AML-193 (cell line): ENCODE measurements at places on chromosomes 11 and 22.

GRCh38 chr11:42315846-42316245 is 856.4 kb upstream of the LRRC4C start:
- no peak for DNase-seq

DNA sequence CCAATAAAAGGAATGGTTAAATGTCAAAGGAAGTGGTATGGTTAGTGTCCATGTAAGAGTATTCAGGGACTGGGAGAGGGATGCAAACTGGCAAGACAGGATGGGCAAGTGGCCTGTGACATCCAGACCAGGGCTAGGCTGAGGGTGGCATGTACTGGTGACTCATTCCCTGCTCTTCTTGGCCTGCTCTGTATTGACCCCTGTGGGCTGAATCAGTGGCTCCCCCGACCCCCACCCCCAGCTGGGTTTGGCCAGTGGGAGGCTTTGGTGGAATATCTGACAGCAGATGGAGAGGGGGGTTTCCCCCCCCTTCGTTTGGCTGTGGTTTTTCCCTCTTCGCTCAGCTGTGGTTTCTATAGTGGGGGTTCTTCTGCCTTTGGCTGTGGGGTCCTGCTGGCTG is 87.7 kb downstream of the CSNK2A3 start:
- no peak for DNase-seq

DNA sequence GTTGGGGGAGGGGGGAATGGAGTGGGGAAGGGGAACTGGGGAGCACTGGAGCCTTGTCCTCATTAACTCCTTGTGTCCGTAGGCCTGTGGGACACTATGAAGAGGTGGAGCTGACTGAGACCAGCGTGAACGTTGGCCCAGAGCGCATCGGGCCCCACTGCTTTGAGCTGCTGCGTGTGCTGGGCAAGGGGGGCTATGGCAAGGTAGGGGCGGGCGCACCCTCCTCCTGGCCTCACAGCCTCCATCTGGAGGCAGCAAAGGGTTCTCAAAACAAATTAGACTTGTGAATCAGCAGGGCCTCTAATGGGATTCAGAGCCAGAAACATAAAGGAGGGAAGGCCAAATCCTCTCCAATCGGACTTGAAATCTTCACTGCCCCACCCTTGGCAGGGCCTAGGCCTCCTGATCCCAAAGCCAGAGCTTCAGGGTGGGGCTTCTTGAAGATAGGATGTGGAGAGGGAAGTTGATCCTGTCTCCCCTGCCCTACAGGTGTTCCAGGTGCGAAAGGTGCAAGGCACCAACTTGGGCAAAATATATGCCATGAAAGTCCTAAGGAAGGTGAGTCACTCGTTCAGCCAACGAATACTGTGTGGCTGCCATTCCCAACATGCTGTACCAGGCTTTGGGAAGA is 859 bp downstream of the RPS6KB2 start:
- no peak for DNase-seq

DNA sequence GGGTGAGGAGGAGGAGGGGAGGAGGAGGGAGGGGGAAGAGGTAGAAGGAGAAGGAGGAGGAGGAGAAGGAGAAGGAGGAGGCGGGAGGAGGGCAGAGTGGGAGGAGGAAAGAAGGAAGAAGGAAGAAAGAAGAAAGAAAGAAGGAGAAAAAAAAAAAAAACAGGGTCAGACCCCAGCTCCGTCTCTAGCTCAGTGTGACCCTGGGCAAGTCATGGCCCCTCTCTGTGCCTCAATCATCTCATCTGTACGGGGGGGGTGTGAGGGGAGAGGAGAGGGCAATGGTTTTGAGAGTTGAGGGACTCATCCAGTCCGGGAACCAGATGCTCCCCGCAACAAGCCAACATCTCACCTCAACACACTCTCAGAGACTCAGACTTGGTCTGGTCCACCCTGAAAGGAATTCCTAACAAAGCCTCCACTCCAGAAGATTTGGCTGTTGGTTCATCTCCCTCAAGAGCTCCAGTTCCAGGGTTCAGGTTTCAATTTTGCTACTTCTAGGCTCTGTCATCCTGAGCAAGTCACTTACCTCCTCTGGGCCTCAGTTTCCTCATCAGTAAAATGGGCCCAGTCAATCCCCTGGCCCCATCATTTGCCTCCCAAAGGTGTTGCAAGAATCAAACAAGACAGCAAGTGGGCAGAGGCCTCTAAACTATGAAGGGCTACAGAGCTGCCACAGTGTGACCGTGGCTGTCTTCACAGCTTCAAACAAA is 7.7 kb downstream of the CARD10 start:
- no peak for DNase-seq

- DNase-seq = no peak
Measured at GRCh38 chr22:45246060-45246985, 5.6 kb upstream of the KIAA0930 start.

GRCh38 chr22:29628996-29629902 is 25.8 kb downstream of the NF2 start:
- DNase-seq = no peak

GRCh38 chr11:27388869-27389268 is 25.9 kb upstream of the CCDC34 start:
- DNase-seq = no peak

DNA sequence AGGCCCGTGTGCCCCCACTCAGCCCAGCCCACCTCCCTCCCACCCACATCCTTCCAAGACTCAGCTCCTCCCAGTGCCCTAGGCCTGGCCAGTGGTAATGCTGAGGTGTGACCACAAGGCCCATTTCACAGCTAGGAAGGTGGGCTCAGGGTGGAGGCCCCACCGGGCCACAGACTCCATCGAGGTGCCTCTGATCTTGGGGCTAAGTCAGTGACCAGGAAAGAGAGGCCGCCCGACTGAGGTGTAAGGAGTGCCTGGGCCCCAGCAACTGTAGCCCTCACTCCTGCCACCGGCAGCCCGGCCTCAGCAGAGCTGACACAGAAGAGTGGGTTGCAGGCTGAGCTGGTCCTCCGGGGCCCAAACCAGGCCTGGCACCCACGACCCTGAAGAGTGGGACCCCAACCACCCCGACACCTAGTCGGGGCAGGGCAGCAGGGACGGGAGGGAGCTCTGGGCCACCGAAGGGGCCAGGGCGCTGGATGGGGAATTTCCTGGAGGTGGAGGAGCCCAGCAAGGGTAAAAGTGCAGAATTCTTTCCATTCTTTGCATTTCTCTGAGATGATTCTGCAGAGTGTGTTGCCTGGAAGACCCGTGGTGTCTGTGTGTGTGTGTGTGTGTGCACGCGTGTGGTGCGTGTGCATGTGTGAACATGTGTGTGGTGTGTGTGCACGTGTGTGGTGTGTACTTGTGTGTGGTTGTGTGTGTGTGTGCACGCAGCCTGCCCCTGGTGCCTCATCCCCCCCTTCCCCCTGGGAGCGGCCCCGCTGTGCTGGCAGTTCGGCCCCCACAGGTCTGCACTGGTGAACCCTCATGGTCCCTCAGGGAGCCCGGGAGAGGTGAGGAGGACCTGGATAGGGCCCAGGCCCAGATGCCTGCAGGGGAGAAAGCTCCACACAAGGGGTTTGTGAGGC is 8.3 kb upstream of the PIM3 start:
- DNase-seq = no peak

GRCh38 chr11:57751676-57752253 is at the start of gene BTBD18:
BTBD18 (minus strand) TSS chr11:57751819; CDS start chr11:57751188, 631 bp downstream.
- DNase-seq = peak; percentile 42

DNA sequence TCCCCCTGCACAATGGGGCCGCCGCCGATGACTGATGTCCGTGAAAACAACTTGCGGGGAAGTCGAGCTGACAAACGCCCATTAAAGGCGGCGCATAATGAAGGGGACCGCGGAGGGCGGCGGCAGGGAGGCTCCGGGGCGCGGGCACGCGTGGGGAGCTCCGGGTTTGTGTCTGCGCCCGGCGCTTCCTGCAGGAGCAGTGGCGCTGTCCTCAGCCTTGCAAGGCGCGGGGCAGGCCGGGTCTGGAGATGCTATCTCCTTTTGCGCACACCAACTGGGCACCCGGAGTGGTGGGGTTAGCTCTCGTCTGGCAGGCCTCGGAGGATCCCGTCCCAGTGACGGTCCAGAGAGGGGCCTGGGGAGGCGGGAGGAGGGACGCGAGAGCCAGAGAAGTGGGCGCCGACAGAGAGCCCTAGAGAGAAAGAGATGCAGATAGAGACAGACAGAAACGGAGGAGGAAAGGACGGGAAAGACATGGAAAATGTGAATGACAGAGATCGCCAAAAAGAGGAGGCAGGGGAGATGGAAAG is 390 bp upstream of the FGF3 start:
- no peak for DNase-seq

- peak; percentile 48 for DNase-seq
Measured at GRCh38 chr11:95076416-95076815, 9.7 kb downstream of the SRSF8 start.

DNA sequence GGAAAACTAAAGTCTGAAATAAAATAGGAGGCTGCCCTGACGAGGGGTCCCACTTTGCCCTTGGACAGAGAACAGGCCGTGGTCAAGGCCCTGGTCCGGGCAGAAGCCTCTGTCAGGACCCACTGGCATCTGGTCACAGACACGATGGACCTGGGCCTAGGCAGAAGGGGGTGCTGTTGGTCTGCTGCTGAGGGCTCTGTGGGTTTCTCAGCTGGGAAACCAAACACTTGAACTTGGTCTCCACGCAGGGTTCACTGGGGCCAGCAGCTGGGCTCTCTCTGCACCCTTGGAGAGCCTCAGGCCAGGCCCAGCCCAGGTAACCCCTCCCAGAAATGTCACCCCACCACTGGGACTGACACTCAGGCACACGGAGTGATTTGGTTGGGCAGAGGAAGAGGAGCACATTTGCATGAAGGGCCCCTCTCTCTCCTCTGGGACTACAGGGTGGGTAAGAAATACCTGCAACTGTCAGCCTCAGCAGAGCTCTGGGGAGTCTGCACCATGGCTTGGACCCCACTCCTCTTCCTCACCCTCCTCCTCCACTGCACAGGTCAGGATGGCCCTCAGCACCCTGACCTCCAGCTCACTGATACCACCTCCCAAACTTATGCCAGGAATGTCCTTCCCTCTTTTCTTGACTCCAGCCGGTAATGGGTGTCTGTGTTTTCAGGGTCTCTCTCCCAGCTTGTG is 48.1 kb upstream of the TOP3B start:
- no peak for DNase-seq

DNA sequence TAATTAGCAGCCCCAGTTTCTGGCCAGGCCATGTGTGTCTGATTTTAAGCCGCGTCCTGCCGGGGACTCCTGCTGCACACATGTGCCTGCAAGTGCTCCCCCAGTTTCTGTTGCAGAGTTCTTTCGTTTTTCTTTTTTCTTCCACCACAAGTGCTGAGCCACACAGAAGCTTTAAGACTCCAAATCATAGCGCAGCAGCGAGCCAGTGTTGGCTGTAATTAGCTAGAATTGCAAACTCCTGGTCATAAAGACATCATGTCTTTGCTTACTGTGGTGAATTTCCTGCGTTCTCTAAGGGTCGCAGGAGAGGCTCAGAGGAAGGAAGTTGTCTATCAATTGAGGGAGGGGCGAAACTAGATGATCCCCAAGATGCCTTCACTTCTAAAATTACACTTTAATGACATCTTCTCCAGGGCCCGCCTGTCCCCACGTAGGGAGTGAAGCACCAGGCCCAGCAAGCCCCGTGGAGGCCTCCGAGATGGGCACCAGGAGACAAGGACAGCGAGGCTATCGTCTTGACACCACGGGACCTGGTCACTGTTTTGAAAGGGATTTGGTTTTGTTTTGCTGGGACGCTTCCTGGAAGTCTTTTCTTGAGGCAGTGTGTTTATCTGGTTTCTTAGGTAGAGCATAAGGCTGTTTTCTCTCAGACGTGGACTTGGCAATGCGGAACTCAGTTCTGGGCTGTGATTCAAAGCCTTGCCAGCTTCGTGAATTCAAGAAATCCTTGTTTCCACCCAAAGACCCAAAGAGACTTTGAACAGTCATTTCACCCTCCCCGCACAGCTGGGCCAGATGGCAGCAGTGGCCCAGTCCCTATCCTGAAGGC is 71.8 kb downstream of the UBASH3B start:
- DNase-seq = no peak

- no peak for DNase-seq
Measured at GRCh38 chr22:42548597-42549330, 5.0 kb upstream of the SERHL2 start.

DNA sequence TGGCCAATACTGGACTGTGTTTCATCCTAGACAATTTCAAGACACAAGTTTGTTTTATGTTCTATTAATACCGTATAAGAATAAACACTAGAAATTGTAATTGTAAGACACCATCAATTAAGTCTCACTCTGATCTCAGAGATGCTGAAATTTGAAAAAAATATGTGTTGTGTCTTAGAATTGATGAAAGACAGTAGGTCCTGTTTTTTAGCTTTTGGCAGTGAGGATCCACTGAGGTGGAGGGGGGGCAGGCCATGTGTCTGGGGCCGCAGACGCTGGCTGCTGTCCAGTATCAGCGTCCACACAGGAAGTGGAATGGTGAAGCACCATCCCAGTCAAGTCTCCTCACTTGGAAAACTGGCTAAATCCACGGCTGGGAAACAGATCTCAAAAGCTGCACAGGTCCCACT is 22.5 kb upstream of the ALG8 start:
- DNase-seq = no peak

- no peak for DNase-seq
Measured at GRCh38 chr11:14190992-14191778, 167.8 kb downstream of the RRAS2 start.

GRCh38 chr22:37371491-37371890 is 55.8 kb downstream of the ELFN2 start:
- DNase-seq = no peak

DNA sequence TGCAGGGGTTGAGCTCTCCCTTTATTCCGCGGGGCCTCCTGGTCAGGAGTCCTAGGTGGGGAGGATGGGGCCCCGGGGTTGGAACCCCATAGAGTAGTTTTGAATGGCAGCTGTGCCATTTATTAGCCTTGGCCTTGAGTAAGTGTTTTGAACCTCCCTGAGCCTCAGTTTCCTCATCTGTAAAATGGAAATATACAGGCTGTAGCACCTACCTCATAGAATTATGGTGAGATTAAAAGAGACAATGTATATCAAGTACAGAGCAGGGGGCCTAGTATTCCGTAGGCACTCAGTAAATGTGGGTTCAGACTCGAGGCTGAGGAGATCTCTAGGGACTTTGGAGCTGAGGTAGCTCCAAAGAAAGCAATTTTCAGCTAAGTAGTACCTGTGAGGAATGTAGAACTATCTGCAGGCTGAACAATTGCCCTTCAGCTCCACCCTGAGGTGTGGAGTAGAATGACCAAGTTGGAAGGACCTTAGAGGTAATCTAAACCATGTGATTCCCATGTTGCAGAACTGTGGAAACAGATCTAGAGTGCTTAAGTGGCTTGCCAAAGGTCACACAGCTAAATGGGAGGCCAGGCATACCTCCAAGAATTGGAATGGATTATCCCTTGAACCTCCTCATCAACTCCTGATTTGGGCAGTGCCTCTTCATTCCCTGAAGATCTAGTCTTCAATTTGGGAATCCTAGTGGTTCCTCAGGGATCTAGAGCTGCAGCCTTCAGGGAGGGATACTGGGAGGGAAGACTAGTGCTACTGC is 682 bp downstream of the PGAP2 start:
- DNase-seq = peak; percentile 81

- no peak for DNase-seq
Measured at GRCh38 chr22:43377896-43378704, 33.7 kb upstream of the MPPED1 start.
